Fibroblast of gingiva (primary cell): ENCODE measurements at places on chromosomes 5 and 9.

- DNase-seq = no peak
Measured at GRCh38 chr5:24163091-24163490, 481.7 kb downstream of the CDH10 start.

- no peak for DNase-seq
Measured at GRCh38 chr5:59354811-59355210, 538.7 kb downstream of the PDE4D start.

DNA sequence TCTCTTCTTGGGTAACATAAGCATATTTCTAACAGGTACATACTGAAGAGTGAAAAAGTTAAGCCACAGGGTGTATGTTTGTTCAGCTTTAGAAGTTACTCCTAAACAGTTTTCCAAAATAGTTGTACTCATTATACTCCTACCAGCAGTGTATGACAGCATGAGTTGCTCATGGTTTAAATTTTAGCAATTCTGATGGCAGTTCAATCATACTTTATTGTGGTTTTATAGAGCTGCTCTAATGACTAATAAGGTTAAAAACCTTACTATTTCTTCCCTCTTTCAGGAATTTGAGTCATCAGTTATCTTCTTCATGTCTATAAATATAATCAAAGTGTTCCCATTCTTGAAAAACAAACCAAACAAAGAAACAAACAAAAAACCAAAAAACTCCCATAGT is 81.5 kb downstream of the CAAP1 start:
- no peak for DNase-seq

- DNase-seq = peak; percentile 93
Measured at GRCh38 chr5:78586251-78586650, 62.3 kb downstream of the LHFPL2 start.

DNA sequence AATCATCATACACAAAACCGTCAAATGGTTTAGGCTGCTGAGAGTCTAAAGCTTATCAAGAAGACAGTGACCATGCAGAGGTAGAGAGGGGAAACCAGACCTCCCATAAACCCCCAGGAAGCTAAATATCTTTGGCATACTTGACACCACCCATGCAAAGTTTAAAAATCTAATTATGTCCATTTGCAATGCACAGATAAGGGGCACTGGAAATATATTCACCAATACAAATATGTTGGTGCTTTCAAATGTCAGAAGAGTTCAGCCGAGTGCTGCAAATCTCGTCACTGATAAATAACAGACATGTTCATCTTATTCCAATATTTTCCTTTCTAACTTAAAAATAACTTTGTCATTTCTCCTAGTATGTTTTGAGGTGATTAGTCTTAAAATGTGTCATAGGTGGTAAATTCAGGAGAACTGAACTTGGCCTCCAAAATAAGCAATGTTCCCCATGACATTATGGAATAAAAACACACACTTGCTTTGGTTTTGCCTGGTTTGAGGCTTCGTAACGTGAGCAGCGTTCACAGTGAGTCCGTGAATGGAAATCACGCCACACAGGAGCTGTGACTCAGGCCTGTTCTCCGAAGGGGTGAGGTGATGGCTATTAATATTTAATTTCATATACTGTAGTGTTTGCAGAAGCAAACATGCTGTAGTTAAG is 182.2 kb downstream of the AOPEP start:
- no peak for DNase-seq

GRCh38 chr5:137796279-137796678 is 42.1 kb upstream of the HNRNPA0 start:
- DNase-seq = no peak

DNA sequence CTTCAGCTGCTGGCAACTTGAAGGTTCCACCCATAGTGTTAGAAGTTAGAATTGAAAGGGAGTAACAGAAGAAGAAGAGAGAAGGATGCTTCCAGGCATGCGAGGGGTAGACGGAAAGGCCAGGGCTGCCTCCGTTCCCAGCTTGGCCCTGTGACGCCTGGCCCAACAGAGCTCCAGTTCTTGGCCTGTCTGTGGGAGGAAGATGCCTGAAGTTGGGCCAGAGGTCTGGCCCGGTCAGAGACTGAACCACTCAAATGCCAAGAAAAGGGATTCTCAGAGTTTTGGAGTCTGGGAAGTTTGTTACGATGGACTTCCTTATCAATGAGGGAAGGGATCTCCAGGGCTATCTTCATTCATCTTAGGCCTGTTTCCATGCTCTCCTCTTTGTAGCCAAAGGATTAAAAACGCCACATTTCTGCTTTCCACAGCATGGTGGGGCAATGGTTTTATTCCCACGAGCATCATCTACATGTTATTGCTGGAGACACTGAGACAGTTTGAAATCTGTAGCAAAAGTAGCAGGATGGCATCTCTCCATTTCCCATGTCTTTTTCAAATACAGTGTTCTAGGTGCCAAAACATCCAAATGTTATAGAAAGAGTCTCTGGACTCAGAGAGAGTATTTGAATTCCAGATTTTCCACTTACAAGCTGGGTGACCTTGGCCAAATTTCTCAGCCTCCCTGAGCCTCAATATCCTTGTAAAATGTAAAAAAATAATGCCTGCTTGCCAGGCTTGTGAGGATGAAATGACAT is 65.4 kb upstream of the ANKRD55 start:
- DNase-seq = no peak

GRCh38 chr5:69137807-69138206 is 29.1 kb upstream of the CCNB1 start:
- no peak for DNase-seq

GRCh38 chr5:57532513-57533497 is 50.2 kb upstream of the ACTBL2 start:
- no peak for DNase-seq

DNA sequence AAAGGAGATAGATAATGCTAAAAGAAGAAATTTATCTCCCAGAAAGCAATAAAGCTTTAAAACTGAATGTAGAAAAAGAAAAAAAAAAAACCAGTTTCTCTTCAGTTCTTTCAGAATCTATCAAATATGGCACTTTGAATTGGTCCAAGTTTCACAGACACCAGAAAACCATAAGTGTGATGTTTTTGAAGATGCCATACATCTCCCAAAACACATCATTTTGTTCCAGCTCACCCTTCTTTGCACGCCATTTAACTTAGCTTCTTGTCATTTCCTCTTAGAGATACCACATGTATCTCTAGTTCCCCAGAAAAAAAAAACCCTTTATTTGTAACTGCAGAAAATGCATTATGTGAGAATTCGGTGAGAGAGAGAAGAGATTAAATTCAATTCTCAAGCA is 46.1 kb upstream of the MAMDC2 start:
- DNase-seq = no peak

- DNase-seq = peak; percentile 45
Measured at GRCh38 chr9:76701441-76702039, 62.7 kb upstream of the PCA3 start.

DNA sequence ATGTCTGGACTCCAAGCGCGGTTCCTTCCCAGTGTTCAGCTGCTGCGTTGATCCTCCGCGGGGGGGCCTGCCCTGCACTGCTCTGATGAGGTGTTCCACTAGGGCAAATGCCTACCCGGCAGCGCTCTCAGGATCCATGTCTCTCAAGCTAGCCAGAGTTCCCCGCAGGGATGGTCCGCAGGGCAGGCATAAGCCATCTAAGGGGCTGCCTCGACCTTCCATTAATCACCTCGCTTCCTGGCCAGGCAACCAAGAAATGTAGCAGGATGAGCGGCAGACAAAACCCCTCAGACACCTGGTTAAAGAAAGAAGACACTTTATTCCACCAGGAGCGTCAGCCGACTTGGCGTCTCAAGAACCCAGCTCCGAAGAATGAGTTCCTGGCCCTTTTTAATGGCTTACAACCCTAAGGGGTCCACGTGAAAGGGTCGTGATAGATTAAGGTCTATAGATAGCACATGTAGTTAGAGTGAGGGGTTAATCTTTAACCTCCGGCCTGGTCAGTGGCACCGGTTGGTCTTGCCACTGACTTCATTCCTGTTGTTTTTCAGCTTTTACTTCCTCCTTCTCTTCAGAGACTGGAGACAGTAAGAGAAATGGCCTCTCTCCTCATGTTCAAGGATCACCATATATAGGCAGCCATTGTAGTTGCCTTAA is 47.2 kb upstream of the COX7C start:
- DNase-seq = no peak

- peak; percentile 83 for DNase-seq
Measured at GRCh38 chr5:14450018-14450524, 131.5 kb upstream of the OTULINL start.

GRCh38 chr5:117102591-117102990 is 528.0 kb upstream of the SEMA6A start:
- DNase-seq = no peak

GRCh38 chr5:103708601-103709000 is 146.0 kb upstream of the NUDT12 start:
- DNase-seq = no peak

GRCh38 chr5:127101533-127101932 is 28.2 kb upstream of the C5orf63 start:
- no peak for DNase-seq
